D721Med (cell line): ENCODE measurements at places on chromosomes 2 and 18.

DNA sequence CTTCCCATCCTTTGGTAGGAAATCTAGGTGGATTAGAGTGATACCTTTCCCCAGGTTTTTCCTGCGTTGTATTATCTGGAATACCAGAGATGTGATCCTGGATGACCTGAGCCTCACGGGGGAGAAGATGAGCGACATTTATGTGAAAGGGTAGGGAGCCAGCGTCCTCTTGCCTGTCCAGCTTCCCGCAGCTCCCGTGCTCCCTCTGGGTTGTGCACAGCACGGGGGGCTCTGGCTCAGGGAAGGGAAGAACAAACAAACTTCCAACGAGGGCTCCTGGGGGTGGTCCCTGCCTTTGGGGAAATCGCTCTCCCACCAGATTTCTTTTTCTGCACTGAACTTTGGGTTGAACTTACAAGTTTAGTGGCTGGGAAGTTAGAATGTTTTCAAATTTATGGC is 215.7 kb downstream of the DYSF start:
- DNase-seq = no peak

DNA sequence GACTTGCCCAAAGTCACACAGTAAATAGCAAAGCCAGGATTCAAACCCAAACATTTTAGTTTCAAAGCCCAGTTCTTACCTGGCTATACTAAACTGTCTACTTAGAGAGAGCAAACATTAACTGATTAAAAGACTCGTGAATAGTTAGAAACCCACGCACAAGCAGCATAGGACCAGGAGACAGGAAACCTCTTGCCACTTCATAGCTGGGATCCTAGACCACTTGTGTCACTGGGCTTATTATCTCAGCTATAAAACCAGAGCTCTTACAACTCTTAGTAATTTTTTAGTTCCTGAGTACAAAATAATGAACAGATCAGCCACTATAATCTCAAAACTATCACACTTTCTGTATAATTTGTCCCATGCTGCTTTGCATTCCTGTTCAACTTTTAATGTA is 2.4 kb upstream of the AAK1 start:
- no peak for DNase-seq

GRCh38 chr18:79164706-79165105 is 95.5 kb downstream of the ATP9B start:
- DNase-seq = no peak

- no peak for DNase-seq
Observed at GRCh38 chr18:44601447-44601846, 79.2 kb upstream of the SETBP1 start.

DNA sequence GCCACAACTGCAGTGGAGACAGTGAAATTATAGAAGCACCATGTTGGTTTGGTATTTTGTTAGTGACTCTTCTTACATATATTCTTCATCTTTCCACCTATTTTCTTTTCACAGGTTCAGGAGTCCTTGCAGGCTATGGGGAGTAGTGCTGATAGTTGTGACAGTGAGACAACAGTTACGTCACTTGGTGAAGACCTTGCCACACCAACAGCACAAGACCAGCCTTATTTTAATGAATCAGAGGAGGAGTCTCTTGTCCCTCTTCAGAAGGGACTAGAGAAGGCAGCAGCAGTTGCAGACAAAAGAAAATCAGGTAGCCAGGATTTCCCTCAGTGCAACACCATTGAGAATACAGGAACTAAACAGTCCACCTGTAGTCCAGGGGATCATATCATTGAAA is 23.6 kb downstream of the ITPRID2 start:
- DNase-seq = no peak
